ENCODE measurements at places on chromosomes 4 and X. TPM values are rescaled to one million over a fixed set of nuclear protein-coding genes. Genes with fewer than 3 reads are reported as not detected.

GUCY1A1 gene
- total RNA-seq: 0.54 TPM

BEX1 gene
- 0.18 TPM for total RNA-seq

DNA sequence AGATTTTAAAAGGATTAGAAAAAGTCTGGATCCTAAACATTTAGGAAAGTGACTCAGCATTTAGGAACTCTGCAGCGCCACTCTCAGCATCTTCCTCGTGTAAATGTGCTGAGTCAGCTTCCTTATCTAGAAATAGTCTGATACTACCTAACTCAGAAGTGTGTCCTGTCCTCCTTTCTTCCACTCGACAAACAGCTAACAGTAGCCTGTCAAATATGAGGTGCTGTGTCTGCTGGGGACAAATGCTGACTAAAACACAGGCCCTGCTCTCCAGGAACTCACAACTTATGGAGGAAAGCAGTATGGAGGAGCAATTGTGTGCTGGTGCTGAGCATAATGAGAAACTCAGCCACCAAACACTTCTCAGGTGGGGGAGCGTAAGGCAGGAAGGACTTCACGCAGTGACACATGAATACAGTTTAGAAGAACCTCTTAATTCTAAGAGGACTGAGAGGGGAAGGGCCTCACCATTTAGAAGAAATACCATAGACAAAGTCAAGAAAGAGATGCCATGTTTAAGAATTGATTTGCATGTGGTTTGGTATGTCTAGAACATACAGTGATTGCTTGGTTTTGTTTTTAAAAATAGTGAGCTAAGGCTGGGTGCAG lies 125.3 kb downstream of the SOWAHB start:
- no peaks in the 10 kb centered on the region for H3K27me3 ChIP-seq
- peaks cover 20% of the 10 kb centered on the region for H3K36me3 ChIP-seq
- peaks cover 13% of the 10 kb centered on the region for H3K4me1 ChIP-seq
- no peak overlapping the region for H3K4me3 ChIP-seq
- DNase-seq: peak; percentile 87

GRCh38 chr4:69518538-69519198 lies 23.0 kb upstream of the UGT2B4 start:
- DNase-seq: no peak
- no peak overlapping the region for H3K27ac ChIP-seq
- H3K4me1 ChIP-seq: no peaks in the 10 kb centered on the region
- H3K4me3 ChIP-seq: no peak overlapping the region
- no peaks in the 10 kb centered on the region for H3K36me3 ChIP-seq

- no peak for DNase-seq
- H3K4me3 ChIP-seq: no peak overlapping the region
- H3K36me3 ChIP-seq: no peaks in the 10 kb centered on the region
- H3K4me1 ChIP-seq: no peaks in the 10 kb centered on the region
Observed at GRCh38 chrX:2784026-2784425, 32.2 kb downstream of the XG start.

MEPE gene
- not detected for total RNA-seq

GRCh38 chr4:146488495-146489174 lies 33.1 kb downstream of the SLC10A7 start:
- no peak overlapping the region for H3K4me3 ChIP-seq
- no peaks in the 10 kb centered on the region for H3K27me3 ChIP-seq
- no peak overlapping the region for H3K27ac ChIP-seq
- H3K36me3 ChIP-seq: 0 out of 2 replicates have a peak, but pooled peaks cover 2% of the 10 kb centered on the region

DNA sequence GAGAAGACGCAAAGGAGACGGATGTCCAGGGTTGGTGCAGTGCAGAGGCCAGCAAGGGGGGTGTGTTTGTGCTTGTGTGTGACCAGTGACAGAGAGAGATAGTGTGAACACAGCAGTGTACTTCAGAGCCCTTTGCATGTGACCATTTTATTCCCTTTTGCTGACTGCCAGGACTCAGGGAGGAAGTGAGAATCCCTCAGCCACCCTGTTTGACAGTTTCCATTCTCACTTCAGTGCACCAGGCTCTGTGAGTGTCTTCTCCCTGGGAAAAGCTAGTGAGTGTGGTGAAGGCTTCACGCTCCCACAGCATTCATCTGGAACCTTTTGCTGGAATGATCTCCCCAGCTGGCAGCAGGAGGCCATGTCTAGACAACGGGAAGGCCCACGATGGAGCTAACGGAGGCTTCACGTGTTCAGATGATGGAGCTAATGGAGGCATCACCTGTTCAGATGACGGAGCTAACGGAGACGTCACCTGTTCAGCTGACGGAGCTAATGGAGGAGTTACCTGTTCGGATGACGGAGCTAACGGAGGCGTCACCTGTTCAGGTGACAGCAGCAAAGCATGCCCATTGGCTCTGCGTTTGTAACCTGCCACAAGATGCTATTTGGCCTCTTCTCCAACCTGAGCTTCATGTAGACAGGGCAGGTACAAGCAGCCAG lies 195.4 kb downstream of the AFAP1 start:
- no peak overlapping the region for H3K4me3 ChIP-seq
- no peak overlapping the region for H3K27ac ChIP-seq
- H3K27me3 ChIP-seq: no peaks in the 10 kb centered on the region
- H3K36me3 ChIP-seq: no peaks in the 10 kb centered on the region

MTMR8 gene
- under 0.01 TPM for total RNA-seq

DNA sequence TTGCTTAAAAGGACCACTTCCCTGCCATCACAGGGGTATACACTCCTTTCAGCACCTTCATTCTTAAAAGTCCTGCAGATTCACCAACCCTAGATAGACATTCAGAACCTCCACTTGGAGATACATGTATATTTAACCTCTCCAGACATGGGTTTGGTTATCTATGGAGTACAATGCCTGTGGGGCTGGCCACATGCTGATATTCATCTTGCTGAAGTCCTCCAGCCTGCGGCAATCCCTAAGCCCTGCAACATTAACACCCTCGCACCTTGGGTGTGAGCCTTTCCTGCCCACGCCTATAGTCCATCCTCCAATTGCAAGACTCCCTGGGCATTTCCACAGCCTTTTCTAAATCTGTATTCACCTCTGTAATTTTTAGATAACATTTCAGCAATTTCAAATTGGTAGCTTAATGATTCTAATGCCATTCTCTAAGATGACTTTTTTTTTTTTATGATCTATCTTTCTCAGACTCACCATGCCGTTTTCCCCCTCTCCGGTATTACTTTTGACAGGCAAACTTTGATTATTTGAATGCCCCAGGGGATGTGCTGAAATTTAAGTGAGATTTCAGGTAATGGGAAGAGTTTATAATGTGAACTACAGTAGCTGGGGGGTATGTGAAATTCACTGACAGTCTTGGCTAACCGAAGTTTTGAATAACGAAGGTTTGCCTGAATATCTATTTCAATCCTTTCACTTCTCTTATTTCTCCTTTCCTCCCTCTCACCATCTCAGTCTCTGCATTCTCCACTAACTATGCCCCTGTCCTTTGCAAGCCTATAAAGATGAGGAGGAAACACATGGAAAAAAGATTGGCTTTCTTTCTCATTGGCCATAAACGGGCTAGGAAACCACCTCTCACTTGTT lies 24.1 kb downstream of the CCDC149 start:
- peaks cover 3% of the 10 kb centered on the region for H3K4me1 ChIP-seq
- no peak overlapping the region for H3K27ac ChIP-seq
- H3K27me3 ChIP-seq: no peaks in the 10 kb centered on the region
- no peak overlapping the region for H3K4me3 ChIP-seq
- H3K36me3 ChIP-seq: no peaks in the 10 kb centered on the region

HGFAC gene
- not detected for total RNA-seq

GRCh38 chrX:8413279-8413678 lies 51.4 kb upstream of the VCX3B start:
- H3K27me3 ChIP-seq: no peaks in the 10 kb centered on the region
- no peak overlapping the region for H3K27ac ChIP-seq
- H3K36me3 ChIP-seq: no peaks in the 10 kb centered on the region
- H3K4me3 ChIP-seq: no peak overlapping the region

FGFBP2 gene
- not detected for total RNA-seq

FGFR3 gene
- total RNA-seq: 0.28 TPM

GYPE gene
- total RNA-seq: 0.54 TPM

- no peaks in the 10 kb centered on the region for H3K36me3 ChIP-seq
- no peak overlapping the region for H3K4me3 ChIP-seq
- no peak for DNase-seq
- H3K27me3 ChIP-seq: peaks cover 2% of the 10 kb centered on the region
Observed at GRCh38 chr4:84573385-84574068, 9.4 kb upstream of the CDS1 start.

DNA sequence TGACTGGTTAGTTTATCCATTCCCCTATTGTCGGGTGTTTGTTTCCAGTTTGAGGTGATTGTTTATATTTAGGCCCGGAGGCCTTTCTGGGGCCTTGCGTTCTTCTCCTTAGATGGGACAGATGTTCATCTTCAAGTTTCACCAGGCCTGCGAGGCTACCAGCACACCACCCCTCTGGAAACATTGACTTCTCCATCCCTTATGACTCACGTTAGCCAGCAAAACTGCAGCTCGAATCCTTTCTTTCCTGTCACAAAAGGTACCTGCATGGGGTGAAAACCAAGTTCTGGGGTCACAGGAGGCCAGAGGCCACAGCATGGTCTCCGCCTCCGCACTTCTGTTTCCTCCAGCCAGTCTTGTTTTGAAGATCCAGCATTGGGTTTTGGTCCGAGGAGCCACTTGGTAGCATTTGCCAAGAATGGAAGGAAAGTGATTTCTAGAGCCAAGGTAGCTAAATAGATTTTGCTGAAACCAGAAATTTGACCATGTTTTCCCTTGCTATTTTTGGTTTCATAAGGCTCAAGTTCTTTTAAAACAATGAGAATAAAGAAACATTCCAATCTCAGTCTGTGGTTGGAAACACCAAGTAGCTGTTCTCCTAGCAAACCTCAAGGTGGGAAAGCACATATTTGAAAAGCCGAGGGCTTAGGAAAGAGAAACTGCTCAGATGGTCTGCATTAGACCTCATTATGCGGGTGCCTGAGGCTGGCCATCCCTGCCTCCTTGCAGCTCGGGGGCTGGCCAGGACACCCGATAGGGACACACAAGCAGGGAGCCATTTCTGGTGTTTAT lies 5.6 kb downstream of the NYX start:
- H3K4me1 ChIP-seq: peaks cover 2% of the 10 kb centered on the region
- H3K27me3 ChIP-seq: peaks cover 2% of the 10 kb centered on the region
- peak; percentile 45 for DNase-seq
- H3K4me3 ChIP-seq: no peak overlapping the region
- no peaks in the 10 kb centered on the region for H3K36me3 ChIP-seq
- peak overlapping the region; percentile 64 for H3K27ac ChIP-seq

Data from IMR-90 (cell line).